ENCODE measurements at places on chromosomes 12 and 14.
A peak's percentile ranks its signal among the peaks of the same experiment; 100 is the strongest.

GRCh38 chr14:38208618-38209562 lies 1.2 kb downstream of the SSTR1 start:
- peak; percentile 27 for DNase-seq

GRCh38 chr12:4168036-4168435 lies 105.5 kb upstream of the CCND2 start:
- DNase-seq = no peak

DNA sequence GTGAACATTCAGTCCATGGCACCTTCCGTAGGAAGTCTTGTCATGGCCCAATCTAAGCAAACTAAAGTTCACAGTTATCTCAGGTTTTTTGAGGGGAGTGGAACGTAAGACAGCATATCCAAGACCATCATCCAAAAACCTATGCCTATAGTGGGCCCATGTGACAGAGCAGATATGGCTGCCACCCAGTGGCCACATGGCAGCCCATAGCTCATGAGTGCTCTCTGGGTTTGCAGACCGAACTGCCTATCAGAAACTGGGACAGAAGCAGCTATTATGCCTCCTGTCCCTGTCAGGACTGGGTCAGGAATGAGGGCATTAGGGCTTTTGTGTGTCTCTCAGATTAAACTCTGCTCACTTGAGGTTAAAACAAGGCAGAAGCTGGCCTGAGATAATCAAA lies 503.7 kb downstream of the NRXN3 start:
- no peak for DNase-seq

- DNase-seq = no peak
Observed at GRCh38 chr12:105113094-105113493, 5.6 kb downstream of the WASHC4 start.

DNA sequence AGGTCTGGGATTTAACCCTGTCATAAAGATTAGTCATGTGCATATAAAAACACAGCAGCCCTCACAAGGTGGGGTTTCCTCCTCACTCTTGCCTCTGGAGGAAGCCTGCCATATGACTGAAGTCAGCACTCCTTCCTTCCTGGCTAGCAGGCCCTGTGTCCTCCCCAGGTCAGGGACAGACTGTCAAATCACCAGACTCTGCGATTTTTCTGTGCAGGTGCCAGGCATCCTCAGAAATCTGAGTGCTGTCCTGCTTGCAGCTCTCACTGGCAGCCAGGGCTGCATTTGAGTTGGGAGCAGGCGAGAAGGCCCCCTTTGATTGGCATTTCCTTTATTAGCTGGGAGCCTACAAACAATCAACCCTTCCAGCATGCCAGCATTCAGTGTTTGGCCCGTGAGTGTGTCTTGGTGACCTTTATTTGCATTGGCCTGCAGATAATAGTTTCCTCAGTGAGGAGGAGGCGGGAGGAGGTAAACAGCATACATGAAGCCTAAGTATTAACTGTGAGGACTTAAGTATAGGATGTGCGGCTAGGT lies 183.8 kb upstream of the ARHGAP5 start:
- no peak for DNase-seq

- DNase-seq = no peak
Observed at GRCh38 chr12:30840715-30841114, 85.8 kb upstream of the TSPAN11 start.

GRCh38 chr12:54749191-54749818 lies 101.1 kb upstream of the DCD start:
- DNase-seq = peak; percentile 32

DNA sequence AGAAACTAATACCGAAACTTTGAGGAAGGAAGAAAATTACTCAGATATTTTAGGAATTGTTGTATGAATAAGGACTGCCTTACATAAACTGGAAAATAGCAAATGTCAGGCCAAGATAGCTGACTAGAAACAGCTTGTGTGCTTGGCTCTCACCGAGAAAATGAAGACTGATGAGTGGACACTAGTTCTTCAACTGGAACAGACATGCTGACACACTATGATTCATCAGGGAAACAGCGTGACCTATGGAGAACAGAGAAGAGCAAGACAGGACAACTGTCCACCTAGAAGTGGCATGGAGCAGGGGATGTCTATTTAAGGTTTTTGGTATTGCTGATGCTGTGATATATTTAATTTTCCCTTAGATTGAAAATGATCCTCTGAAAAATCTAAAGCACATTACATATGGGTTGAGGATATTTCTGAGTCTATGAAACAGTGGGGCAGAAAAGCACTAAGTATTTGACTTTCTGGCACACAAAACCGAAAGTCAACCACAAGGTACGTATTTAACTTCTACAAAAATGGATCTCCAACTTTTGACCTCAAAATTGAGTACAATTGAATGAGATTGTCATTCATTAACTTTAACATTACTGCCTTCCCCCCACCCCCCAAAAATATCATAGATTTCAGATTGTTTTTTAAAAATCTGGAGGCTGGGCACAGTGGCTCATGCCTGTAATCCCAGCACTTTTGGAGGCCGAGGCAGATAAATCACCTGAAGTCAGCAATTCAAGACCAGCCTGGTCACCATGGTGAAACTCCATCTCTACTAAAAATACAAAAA lies 863.2 kb downstream of the LRFN5 start:
- no peak for DNase-seq

DNA sequence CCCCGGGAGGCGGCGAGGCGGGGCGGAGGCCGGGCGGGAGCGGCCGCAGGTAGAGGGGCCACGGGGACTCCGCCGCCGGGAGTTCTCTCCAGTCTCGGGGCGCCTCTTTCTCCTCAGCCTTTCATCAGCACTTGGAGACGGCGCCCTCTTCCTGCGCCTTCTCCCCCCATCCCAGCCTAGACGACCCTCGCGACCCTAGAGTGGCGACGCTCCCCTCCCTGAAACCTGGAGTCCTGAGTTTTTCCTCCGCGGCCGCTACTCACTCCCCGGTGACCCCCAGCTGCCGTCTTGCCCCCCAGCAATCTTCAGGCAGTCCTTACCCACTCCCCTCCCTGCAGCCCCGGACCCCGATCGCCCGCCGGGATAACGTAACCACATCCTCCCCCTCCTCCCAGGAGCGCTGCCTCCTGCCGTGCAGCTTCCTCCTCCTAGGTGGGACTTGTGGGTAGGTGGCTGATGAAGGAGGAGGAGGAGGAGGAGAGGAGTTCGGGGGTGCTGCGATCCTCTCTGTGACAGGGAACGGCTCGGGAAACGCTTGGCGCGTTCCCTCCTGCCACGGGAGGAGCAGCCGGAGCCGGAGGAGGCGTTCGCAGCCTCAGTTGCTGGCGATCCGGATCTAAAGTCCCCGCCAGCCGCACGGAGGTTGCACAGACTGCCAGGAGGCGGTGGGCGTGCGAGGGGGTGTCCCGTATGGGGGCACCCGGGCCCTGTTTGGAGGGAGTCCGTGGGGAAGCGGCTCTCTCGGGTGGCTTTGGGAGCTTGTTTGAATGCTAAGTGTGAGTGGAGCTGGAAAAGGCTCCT lies 891 bp downstream of the PLEKHA5 start:
- peak; percentile 9 for DNase-seq
